Amniotic stem cell (primary cell): ENCODE measurements at places on chromosomes 3 and 15.
A peak's percentile ranks its signal among the peaks of the same experiment; 100 is the strongest.

GRCh38 chr3:27385504-27385903 is 16.3 kb upstream of the NEK10 start:
- DNase-seq: no peak

DNA sequence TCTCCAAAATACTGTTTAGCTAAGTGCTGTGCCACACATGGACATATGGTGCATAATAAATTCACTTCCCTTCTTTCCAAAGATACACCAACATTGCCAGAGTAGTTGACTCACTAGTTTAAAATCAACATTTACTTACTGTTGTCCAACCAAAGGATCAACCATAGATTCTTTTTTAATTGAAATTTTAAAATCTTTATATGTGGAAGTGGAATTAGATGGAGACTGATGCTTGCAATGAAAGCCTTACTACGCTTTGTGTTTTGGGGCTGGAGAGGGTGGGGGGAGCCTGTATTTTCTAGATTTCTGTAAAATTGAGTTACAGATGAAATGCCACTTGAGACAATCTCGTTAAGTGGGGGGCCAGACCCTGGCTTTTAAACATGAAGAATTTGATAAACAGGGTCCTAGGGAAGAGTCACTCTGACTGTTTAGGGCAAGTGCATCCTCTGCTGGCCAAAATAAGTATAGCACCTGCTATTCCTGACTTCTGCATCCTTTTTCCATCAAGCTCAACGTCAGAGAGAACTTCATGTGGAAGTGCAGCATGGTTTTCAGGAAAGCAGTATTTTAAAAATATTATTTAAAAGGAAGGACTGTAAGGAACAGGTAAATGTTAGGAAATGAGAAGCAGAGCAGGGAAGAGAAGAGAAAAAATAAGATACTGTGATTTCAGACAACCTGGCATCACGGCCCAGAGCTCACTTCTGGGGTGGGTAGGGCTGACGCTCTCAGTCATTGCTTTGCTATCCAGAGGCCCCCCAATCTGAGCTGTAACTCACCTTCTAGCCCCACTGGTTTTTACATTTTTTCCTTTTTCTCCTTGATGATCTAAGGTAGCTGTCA is 76.7 kb downstream of the BOC start:
- DNase-seq: peak; percentile 41

DNA sequence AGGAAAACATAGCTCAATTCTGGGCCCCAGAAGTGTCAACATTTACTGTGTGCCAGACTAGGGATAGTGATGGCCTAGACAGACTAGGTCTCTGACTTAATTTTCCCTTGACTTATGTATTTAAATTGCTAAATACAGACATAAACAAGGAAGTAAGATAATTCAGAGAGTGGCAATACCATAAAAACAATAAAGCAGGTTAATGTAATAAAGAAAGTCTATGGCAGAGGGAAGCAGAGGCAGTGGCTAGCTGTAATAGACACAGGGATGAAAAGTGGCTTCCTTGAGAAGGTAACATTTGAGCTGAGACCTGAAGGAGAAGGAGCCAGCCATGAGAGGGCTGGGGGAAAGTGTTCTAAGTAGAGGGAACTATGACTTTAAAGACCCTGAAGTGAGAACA is 95.7 kb downstream of the TNIK start:
- no peak for DNase-seq

- DNase-seq: no peak
Observed at GRCh38 chr3:190169243-190169642, 48.5 kb upstream of the P3H2 start.

- no peak for DNase-seq
Observed at GRCh38 chr15:31457631-31458526, 131.2 kb downstream of the KLF13 start.

DNA sequence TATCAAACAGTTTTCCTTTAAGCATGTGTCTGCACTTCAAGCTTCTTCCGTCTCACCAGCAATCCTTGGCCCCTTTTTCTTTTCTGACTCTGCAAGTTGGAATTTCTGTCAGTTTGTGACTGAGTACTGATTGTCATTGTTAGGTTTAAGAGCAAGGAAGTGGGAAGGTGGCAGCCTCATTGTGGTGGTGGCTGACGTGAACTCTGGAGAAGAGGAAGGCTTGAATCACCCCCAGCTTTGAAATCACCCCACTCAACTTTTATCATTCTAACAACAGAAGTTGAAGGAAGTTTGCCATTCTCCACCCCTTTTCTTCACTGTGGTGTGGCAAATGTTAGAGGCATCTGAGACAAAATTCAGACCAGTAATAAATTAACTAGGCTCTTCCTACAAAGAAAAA is 231.6 kb upstream of the AGTR1 start:
- no peak for DNase-seq

- no peak for DNase-seq
Observed at GRCh38 chr3:54047568-54047967, 74.8 kb upstream of the CACNA2D3 start.

DNA sequence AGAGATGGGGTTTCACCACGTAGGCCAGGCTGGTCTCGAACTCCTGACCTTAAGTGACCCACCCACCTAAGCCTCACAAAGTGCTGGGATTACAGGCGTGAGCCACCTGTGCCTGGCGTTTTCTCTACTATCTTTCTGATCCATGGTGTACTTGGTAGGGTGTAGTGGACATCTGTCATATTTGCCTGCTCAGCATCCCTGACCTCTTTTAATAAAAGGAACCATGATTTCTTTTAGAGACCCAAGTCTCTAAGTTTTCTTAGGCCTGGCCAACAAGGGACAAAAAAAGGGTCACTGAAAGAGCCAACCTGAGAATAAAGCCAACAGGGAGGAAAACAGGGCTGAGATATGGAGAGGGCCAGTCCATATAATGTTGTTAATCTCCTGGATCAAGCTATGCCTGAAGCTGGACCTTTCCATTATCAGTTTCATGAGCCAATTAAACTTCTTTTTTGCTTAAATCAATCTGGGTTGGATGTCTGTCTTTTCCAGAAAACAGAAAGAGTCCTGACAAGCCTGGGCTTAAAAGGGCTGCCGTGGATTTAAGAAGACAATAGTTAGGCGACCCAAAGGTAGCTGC is 48.1 kb upstream of the PGPEP1L start:
- DNase-seq: no peak

- no peak for DNase-seq
Observed at GRCh38 chr15:40339621-40339945, 1.2 kb downstream of the CCDC9B start.

- peak; percentile 26 for DNase-seq
Observed at GRCh38 chr3:20054549-20054987, 14.3 kb downstream of the KAT2B start.

DNA sequence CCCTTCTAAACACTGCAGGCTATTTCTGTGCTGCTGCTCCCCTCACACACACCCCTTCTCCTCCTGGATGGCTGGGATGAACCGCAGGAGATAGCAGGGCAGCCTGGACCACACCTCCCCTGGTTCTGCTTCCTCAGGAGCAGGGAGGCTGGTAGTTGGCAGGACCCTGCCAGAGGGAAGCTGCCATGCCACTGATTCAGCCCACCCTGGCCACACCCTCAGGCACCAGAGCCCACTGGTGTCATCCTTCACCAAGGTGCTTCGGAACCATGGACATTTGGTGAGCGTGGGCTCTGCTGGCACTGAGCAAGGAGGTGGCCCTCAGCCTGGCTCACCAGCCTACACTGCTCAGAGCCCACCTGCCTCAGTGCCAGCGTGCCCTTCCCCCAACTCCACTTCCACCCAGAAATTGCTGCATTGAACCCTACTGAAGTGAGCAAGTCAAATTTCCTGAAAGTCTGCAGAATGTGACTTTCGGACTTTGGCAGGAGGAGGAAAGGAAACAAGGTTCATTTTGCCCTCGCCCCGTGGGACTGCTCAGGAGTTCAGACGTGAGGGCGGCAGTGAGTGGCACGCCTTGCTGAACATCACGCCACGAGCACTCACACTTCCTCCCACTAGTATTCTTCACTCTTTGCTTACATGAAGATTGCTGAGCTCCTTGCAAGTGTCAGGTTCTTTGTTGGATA is 26.3 kb downstream of the BMF start:
- DNase-seq: no peak

DNA sequence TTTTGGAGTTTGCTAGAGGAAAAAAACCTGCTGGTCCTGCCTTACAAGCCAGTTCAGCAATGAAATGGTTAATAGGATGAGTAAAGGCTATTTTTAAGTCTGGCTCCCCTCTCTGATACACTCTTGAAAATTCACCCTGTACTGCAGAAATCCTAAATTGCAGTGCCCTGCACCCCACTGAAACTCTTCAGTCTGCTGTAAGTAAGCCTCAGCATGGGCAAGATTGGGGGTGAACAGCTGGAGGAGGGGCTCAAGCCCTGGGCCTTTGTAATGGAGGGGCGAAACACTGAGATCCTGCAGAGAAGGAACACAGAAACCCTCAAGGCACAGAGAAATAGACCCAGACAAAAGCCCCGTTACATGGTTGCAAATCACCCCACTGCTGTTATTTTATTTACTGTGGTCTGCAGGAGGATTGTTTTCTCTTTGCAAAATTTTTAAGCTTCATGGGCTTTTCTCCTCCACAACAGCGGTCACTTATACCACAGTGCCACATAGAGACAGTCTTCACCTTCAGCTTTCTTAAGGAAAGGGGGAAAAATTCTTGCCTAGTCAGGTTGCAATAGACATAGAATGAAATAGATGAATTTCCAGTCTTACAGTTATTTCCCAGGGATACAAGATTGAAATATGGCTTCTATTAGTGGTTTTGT is 45.0 kb downstream of the SOX2 start:
- DNase-seq: no peak

GRCh38 chr3:179658606-179659005 is 5.8 kb downstream of the USP13 start:
- DNase-seq: no peak

GRCh38 chr3:100257586-100257985 is 3.2 kb upstream of the TBC1D23 start:
- DNase-seq: no peak

DNA sequence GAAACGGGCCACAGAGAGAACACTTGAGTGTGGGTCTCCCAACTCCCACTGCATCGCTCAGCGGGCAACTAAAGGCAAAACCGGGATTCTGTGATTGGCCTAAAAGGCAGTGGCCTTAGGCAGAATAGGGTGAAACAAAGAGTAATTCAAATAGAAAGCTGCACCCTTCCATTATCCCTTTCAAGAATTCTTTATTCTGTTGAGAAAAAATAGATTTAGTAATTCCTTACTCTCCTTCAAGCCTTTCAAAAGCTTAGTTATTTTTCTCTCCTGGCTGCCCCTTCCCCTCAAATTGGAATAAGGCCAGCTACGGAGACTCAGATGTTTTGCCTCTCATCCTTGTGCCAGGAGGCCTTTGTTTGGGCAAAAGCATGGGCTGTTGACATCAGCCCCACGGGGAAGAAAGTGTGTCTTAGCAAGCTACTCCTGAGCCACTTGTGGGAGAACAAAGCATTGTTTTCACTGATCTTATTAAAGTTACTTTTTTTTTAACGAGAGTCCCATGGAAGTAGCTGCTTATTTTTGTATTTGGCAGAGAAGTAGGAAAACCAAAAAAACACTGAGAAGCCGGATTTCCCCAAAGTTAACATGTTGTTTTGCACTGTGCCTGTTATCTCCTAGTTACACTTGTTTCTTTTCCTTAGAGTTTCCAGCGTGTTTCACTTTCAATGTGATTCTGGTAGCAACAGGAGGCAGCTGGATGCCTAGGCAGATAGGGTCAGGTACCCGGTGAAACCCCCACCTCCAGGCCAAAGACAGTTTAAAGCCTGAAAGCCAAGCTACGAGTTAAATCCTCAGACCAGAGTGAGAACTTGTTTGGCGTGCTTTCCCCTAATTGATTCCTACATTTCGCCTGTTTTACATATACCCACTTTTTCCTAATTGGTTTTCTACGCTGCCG is 2.2 kb downstream of the ST6GAL1 start:
- no peak for DNase-seq

DNA sequence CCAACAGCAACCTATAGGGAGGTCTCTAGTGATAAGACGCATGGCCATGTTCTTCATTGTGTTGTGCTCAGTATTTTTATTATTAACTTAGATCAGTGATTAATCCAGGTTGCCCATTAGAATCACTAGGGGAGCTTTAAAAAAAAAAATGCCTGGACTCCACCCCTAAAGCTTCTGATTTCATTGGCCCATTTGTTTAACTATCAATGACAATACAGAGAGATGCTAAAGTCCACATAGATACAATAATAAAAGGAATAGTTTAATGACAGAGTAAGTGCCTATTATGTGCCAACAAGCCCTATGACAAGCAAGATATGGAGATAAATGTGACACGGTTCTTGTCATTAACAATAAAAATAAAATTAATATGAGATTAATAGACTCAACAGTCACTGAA is 55.8 kb downstream of the ATP8B4 start:
- no peak for DNase-seq

GRCh38 chr3:119279584-119280243 is 14.5 kb upstream of the ARHGAP31 start:
- DNase-seq: no peak

GRCh38 chr3:94114666-94115065 is 51.8 kb downstream of the NSUN3 start:
- no peak for DNase-seq

DNA sequence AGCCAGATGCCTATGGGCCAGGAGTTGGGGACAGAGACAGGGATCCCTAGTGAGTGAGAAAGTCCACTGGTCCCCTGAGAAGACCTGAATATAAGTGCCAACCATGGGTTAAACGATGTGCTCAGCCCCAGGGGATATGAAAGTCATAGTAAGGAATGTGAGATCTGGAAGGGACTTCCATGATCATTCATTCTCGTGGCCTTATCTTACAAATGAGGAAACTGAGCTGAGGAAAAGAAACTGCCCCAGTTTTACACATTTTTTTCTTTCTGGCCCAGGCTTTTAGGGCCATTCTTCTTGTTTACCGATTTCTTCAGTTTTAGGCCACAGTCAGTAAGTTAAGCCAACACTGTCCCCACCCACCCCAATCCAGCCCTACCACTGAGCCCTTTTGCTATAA is 11.1 kb downstream of the CD80 start:
- DNase-seq: no peak

GRCh38 chr15:80978685-80979329 is 10.8 kb downstream of the MESD start:
- DNase-seq: no peak

DNA sequence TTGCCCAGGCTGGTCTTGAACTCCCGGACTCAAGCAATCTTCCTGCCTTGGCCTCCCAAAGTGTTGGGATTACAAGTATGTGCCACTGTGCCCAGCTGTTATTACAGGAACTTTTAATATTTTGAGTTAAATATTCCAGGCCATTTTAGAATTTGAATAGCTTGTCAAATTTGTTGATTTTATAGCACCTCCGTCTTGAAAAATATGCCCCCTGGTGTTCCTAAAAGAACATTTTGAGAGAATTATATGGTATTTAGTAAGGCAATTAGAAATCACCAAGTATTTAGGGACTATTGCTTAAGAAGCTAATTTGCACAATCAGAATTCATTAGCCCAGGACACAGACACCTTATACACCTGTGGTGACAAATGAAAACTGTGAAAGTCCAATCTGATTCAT is 23.7 kb downstream of the PDE8A start:
- DNase-seq: no peak
